ENCODE measurements at places on chromosomes 6 and 20.

- no peaks in the 10 kb centered on the region for H3K36me3 ChIP-seq
- DNase-seq, result no peak
- no peaks in the 10 kb centered on the region for H3K27me3 ChIP-seq
- H3K4me1 ChIP-seq, result peaks cover 8% of the 10 kb centered on the region
Measured at GRCh38 chr6:110561696-110562095, 85.3 kb upstream of the SLC22A16 start.

- DNase-seq, result peak; percentile 99
- H3K4me3 ChIP-seq, result peak within 1 kb of the TSS; percentile 91
- H3K27me3 ChIP-seq, result no peaks in the 10 kb centered on the region
- H3K36me3 ChIP-seq, result no peaks in the 10 kb centered on the region
- H3K27ac ChIP-seq, result peak within 1 kb of the TSS; percentile 89
Measured at GRCh38 chr20:41617902-41618806, at the start of gene CHD6. TSS of gene CHD6 (minus strand) at chr20:41618377. CDS start at chr20:41551337, 67,040 bp downstream.

DNA sequence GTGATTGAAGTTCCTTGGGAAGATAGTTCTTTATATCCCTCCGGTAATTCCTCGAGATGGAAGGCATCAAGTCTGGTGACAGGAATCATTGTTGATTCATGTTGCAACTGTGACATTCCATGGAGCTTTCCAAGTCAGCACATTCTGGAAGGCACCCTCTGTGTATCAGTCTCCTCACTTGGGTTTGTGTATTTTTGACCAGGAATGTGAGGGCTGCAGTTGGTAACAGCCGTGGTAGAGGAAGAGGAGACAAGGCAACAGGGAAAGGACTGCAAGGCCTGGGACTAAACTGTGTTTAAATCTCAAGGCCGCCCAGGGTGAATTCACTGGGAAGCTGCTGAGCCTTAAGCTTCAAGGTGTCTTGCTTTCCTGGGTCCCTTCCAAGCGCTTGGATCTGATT lies 99.0 kb downstream of the CLIC5 start:
- H3K27me3 ChIP-seq, result no peaks in the 10 kb centered on the region
- H3K4me1 ChIP-seq, result no peaks in the 10 kb centered on the region

DNA sequence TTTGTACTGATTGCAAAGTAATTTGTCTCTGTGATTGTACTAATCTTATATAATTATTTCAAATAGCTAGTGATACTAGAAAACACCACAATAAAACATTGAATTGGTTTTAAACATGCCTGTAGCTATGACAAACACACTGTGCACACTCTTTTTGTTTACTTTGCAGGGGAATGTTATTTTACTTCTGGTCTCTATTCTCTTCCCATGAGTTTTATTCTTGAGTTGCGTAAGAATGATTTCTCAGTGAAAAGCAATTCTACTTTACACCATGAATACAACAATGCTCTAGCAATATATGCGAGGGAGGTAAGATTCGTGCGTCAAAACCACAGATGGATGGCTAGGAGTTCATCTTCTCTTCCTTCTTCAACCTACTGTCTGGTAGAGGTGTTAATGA lies 68.4 kb upstream of the PHACTR1 start:
- no peak for DNase-seq
- H3K4me3 ChIP-seq, result no peak overlapping the region
- H3K4me1 ChIP-seq, result no peaks in the 10 kb centered on the region
- no peaks in the 10 kb centered on the region for H3K36me3 ChIP-seq
- H3K27ac ChIP-seq, result no peak overlapping the region

DNA sequence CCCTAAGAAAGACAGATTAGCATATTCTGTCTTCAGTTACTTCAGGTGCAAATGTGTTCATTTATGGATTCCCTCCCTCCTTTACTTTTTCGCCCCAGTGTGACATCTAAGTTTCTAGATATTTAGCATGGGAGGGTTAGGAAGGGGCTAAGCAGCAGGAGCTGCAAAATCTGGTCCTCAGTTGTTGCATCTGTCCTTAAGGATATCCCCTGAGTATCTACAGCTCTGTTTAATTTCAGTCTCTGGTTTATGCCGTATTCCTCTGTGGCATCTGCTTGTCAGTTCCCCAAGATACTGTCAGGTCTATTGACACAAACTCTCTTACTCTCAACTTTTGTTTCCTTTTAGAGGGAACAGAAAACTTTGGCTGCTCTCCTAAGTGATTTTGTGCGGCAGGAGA lies 754.6 kb upstream of the MAP3K7 start:
- H3K36me3 ChIP-seq, result no peaks in the 10 kb centered on the region
- DNase-seq, result no peak
- no peak overlapping the region for H3K4me3 ChIP-seq
- no peak overlapping the region for H3K27ac ChIP-seq
- H3K4me1 ChIP-seq, result no peaks in the 10 kb centered on the region

All from transverse colon (tissue), 4 donors.